Inflammatory macrophage (primary cell): ENCODE measurements at places on chromosomes 7 and 10.

DNA sequence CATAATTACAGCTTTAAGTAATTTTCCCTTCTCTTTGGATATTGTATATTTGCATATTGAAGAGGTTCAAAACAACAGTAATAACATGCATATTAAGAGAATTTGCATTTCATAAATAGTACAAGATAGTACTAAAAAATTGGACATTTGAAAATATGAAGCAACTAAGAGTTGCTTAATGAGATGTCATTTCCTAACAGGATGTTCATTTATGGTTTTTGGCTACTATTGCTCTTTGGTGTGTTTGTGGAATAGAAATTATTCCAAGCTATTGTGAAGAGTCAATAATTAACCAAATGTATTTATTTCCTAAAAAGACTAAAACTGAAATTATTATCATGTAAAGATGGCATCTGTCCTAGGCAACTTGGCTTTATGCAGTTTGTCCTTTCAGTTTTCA, 4.1 kb upstream of the SGCE start:
- peak; percentile 15 for DNase-seq

DNA sequence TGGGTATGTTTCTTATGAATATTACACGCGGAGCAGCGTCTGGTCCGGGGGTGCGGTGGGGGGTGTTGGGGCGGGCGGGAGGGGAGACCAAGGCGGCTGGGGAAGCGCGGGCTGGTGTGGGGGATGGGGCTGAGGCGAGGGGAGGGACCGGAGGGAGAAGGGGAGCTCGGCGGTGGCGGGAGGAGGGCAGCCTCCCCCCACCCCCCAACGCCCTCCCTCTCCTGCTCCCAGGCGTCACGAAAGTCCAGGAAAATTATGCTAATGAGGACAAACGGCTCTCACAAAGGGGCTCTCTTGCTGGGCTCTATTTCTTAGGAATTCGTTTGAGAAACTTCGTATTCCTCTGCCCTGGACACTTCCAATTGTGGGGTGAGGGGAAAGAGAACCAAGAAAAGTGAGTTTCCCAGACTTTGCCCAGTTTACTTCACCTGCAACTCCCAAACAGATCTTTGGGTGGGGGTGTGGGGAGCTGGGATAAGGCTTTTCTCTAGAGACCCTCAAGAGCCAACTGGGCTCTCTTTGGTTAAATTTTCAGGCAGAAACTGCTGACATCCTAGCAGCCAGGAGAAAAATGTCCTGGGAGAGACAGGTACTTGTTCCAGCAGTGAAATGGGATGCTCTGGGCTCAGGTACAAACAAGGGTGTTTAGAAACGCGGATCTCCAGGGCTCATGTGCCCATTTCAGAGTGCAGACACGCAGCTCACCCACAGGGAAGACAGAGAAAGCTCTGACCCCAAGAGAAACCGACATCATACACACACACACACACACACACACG, 11.7 kb upstream of the HOXA2 start:
- no peak for DNase-seq

DNA sequence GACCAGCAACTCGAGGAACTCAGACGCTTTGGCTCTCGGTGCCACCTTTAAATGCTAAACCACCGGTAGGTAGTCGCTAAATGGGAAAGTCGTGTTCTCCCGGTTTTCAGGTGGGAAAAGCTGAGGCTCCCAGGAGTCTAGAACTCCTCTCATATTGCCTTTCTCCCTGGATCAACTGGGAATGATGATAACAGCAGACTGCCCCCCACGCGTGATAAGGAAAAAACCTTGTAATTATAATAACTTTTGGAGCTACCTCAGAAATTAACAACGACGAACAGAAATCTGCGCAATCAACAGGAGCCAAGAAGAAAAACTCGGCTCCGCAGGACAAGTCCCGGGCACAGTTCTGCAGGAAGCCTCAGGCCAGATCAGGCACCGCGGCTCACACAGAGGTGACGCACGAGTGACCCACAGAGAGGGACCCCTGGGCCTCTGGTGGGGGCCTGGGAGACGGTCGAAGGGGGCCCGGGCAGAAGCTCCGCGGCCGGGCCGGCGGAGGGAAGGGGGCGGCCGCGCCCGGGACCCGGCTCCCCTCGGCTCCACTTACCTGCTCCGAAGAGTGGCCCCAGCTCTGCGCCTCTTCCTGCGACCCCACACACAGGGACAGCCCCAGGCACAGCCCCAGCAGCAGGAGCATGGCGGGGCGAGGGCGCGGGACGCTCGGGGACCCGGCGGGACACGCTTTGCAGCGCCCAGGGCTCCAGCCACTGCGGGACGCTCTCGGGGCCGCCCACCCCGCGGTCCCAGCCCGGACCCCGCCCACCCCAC, at the start of gene ITIH5:
Gene ITIH5, minus strand, starts transcription at position 714 of the 771 bp plus-strand sequence. Its CDS starts 74 bp downstream, at position 640.
- DNase-seq, result no peak

DNA sequence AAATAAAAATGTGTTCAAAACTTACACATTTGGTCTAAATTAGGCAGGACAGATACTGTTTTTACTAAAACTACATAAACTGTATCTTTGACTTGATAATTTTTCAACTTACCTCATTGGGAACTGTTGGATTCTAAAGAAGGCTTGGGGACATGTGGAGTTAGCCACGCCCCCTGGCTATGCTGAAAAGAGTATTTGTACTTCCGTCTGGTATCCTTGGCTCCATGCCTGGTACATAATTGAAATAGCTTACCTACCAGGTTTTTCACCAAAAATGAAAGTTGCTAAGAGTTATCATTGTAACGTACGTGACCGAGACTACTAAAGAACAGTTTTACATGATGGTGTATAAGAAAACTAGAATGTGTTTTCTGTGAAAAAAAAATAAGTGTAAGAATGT, 604.8 kb upstream of the IGFBP3 start:
- no peak for DNase-seq

DNA sequence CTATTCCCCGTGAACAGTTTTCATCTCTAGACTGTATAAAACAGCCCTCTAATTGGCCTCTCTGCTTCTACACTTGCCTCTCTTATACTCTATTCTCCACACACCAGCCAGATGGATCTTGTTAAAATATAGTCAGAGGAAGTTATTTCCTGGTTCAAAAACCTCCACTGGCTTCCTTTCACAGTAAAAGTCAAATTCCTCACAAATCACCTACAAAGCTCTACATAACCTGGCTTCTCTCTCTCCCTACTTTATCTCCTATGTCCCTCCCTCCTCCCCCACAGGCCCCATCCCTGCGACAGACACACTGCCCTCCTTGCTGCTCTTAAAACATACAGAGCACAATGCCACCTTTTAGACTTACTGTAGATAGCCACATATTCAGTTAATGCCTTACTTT, 60.1 kb downstream of the TPK1 start:
- DNase-seq, result no peak

- DNase-seq, result no peak
Measured at GRCh38 chr10:132912225-132912712, 30.1 kb downstream of the CFAP46 start.

DNA sequence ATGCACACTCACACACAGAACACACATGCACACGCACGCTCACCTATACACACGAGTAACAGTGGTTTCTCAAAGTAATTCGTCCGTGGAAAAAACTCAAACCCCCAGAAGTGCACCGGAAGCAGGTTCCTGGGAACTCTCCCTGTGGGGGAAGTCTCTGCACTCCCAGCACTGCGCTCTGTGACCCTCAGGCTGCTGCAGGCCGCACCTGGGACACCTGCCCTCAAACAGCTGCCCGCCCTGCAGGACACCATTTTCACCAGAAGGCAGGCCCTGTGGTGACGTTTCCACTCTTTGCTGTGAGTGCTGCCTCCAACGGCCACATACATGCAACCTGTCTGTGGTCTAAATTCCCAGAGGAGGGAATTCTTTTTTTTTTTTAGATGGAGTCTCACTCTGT, 21.3 kb downstream of the YKT6 start:
- no peak for DNase-seq
